ENCODE measurements at places on chromosomes 4 and X. TPM values are rescaled to one million over a fixed set of nuclear protein-coding genes. Genes with fewer than 3 reads are reported as not detected.

GRCh38 chr4:83261307-83261706 lies 23.3 kb downstream of the COQ2 start:
- DNase-seq: no peak
- peaks cover 22% of the 10 kb centered on the region for H3K4me1 ChIP-seq
- no peak overlapping the region for H3K4me3 ChIP-seq

GRCh38 chr4:158125310-158125709 lies 47.5 kb downstream of the GASK1B start:
- H3K27me3 ChIP-seq: no peaks in the 10 kb centered on the region
- no peaks in the 10 kb centered on the region for H3K4me1 ChIP-seq
- no peak overlapping the region for H3K4me3 ChIP-seq
- H3K36me3 ChIP-seq: no peaks in the 10 kb centered on the region

DNA sequence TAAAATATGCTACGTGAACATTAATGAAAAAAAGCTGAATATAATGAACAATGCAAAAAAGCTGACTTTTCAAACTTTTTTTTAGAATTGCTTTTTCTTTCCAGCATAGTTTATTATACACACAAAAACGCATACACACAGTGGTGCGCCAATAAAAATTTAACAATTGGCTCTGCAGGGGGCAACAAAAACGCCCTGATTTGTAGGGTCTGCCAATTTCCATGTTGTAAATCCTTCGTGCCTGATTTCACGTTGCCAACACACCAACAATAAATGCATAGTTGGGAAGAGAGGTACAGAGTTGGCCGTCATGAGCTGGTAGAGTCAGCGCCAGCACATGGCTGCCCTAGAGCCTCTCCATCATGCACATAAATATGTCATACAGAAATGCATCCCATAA lies 333.1 kb downstream of the MAPK10 start:
- no peak overlapping the region for H3K4me3 ChIP-seq
- no peaks in the 10 kb centered on the region for H3K4me1 ChIP-seq
- no peak overlapping the region for H3K27ac ChIP-seq
- no peaks in the 10 kb centered on the region for H3K36me3 ChIP-seq

GRCh38 chr4:45663003-45663402 lies 460.9 kb downstream of the GABRG1 start:
- H3K4me1 ChIP-seq: no peaks in the 10 kb centered on the region
- H3K36me3 ChIP-seq: no peaks in the 10 kb centered on the region
- no peaks in the 10 kb centered on the region for H3K27me3 ChIP-seq
- H3K4me3 ChIP-seq: no peak overlapping the region

DNA sequence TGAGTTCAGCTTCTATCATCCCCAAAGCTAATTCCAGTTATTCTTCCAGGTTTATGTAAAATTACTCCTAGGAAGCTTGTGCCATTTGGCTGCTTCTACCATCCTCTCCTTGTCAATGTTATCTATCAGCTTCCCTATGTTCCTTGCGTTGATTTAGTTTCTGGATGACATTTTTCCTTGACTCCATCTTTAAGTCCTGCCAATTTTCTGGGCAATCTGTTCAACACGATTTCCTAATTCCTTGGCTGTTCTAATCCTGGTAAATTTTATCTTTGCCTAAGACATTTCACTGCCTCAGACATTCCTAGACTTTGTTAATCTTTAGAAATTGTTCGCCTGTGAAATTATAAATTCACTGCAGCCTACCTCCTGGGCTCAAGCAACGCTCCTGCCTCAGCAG lies 125.1 kb downstream of the PDS5A start:
- no peak overlapping the region for H3K4me3 ChIP-seq
- no peaks in the 10 kb centered on the region for H3K27me3 ChIP-seq
- no peaks in the 10 kb centered on the region for H3K36me3 ChIP-seq
- DNase-seq: no peak

GAGE12F gene
- not detected for total RNA-seq

DNA sequence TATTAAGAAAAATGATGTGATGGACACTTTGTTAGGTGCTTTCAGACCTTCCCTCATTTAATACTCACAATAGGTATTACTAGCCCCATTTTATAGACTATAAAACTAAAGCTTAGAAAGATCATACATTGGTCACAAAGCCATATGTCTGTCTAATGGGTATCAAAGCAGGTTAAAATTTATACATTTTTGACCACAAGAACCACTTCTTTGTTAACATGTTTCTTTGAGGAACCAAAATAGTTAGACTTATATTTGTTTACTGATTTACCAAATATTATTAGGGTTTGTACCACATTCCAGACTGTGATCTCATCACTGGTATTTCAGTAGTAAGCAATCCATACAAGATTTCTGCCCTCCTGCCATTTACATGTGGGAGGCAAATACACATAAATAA lies 363.3 kb downstream of the NAF1 start:
- no peaks in the 10 kb centered on the region for H3K36me3 ChIP-seq
- no peaks in the 10 kb centered on the region for H3K27me3 ChIP-seq
- no peak overlapping the region for H3K4me3 ChIP-seq
- no peak overlapping the region for H3K27ac ChIP-seq
- no peaks in the 10 kb centered on the region for H3K4me1 ChIP-seq
- no peak for DNase-seq

DNA sequence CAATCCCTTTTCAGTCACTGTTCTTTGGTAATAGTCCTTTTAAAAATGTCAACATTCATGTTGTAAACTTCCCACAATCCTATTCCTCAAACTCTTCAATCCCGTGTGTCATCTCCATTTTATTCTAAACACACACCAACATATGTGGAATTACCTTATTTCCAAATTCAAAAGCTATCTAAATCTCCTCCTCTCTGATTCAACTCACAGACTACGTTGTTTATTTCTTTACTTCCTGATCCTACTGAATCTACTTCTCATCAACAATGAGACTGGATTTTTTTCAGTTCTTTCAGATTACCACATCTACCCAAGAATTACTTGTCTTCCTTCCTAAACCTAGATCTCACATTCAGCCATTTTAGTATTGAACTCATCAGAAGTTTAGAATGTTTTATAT lies 188.2 kb downstream of the GABRB1 start:
- H3K4me1 ChIP-seq: no peaks in the 10 kb centered on the region
- no peak overlapping the region for H3K4me3 ChIP-seq
- no peaks in the 10 kb centered on the region for H3K27me3 ChIP-seq
- no peak for DNase-seq

RAB9B gene
- 3.8 TPM for total RNA-seq

Data from gastrocnemius medialis (tissue), 4 donors.